Kidney epithelial cell (primary cell): ENCODE measurements at places on chromosomes 4 and X.

DNA sequence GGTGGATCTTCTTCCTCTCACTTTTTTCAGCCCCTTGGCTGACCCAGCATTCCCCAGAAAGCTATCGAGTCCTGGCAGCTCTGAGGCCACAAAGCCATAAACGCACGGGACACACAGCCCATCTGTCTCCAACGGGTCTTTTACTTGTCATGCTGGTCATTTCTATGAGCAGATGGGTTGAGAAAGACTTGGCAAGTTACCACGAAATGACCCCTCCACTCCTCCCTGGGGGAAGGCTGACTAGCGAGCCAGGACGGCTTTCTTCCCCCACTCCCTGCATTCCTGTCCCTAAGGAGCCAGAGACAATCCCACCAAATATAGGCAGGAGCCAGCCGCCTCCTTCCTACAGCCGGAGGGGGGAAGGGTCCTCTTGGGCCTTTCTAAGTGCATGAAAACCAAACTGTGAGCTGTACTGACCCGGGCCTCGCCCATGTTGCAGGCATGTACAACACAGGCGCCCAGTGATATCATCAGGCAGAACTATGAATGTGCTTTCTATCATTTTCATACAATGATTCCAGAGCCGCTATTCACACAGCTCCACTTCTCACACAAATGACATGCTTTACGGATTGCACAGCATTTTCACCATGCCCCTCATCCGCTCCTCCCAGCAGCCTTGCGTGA, 28.6 kb downstream of the AFAP1 start:
- no peak for DNase-seq

DNA sequence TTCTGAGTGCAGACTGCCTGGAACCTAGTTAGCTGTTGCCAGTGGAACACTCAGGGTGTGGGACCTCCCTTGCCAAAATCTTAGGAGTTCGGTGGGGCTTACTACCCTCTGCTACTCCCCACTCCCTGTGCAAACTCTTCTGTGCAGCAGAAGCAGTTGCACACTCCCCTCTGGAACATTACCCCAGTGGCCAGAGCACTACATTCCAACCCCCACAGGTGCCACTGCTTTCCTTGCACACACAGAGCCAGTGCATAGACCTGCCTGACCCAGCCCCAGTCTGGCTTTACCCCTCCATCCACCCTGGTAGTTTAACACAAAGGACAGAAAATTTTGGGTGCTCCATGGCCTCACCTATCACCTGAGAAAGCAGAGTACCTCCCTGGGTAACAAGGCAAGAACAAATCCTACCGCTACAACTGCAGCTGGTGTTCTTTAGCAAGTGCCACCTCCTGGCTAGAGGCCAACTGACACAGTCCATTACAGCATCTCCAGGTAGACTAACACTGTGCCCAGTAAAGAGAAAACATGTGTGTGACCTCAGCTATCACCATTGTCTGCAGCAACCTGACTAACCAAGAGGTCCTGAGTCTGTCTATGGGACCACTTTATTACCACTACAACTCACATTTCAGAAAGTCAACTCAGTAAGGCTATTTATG, 11.5 kb upstream of the RASSF6 start:
- DNase-seq, result no peak

DNA sequence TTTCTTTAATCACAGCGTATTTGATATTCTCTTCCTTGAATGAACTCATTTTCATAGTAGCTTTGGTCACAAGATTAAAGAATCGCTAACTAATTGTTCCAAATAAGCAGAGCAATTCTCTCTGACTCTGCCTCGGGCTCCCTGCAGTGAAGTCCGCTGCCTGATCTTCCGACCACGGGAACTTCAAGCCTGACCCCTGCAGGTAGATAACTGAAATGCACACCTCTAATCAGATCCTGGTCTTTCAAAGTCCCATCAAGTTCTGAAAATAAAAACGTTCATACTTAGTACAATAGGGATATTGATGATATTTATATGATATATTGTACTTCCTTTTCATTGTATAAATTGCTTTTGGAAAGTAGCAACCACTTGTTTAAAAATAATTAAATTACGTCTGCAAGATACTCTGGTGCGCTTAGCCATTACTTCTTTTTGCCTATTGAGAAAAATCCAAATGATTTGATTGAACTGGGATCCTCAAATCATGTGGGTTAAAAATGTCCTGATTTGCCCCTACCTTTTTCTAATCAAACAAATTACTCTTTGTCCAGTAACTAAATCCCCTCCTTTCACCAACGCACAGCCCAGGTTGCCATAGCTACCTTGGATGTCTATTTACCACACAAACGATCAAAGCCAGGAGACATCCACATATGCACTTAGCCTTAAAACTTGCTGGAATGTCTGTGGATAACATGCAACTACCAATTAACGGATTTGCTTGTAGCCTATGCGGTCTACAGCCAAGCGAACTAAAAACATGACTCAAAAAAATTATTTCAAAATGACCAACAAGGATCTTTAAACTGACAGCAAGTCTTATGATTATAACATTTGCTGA, 4.2 kb downstream of the MID1 start:
- no peak for DNase-seq

DNA sequence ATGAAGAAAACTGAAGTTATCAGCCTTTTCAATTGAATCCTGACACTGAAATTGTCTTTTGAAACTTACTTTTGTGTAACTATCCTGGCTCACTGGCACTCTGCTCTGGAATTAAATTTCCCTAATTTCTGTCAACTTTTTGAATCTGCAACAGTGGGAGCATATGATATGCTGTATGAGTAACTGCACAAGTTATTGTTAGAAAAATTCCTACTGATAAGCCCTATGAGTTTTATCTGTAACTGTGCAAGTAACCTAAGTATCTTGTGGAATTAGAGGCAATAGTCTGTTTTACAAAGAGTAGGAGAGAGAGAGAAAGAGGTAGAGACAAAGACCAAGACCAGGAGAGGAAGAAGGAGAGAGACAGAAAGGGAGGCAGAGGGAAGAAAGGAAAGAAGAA, 9.2 kb upstream of the HPGD start:
- no peak for DNase-seq

DNA sequence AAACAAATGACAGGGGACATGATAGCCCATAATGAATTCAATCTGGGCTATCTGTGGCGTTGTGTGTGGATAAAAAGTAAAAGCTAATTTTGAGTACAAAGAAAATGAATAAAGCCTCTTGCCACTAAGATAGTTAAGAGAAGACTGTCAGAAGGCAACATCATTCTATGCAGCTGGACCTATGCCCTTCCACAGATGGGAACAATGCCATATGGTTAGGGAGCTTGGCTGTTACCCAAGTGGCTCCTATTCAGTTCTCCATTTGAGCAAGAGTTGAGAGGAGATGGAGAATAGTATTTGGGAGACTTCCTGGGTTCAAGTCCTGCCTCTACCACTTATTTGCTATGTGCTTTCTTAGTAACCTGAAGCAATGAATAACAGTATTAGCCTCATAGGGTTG, 107.7 kb downstream of the ANXA3 start:
- DNase-seq, result no peak

DNA sequence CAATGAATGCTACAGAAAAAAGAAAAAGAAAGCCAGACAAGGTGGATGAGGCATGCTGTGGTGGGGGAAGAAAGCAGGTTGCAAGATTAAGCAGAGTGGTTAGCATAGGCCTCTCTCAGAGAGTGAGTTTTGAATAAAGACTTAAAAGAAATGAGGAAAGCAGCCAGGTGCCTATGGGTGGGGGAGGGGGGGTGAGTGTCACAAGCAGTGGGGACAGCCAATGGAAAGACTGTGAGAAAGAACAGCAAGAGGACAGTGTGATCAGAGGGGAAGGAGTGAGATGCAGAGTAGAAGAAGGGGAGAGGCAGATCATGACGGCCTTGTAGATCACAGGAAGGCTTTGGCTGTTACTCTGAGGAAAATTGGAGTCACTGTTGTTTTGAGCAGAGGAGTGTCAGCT, 162.5 kb downstream of the SOX3 start:
- no peak for DNase-seq

DNA sequence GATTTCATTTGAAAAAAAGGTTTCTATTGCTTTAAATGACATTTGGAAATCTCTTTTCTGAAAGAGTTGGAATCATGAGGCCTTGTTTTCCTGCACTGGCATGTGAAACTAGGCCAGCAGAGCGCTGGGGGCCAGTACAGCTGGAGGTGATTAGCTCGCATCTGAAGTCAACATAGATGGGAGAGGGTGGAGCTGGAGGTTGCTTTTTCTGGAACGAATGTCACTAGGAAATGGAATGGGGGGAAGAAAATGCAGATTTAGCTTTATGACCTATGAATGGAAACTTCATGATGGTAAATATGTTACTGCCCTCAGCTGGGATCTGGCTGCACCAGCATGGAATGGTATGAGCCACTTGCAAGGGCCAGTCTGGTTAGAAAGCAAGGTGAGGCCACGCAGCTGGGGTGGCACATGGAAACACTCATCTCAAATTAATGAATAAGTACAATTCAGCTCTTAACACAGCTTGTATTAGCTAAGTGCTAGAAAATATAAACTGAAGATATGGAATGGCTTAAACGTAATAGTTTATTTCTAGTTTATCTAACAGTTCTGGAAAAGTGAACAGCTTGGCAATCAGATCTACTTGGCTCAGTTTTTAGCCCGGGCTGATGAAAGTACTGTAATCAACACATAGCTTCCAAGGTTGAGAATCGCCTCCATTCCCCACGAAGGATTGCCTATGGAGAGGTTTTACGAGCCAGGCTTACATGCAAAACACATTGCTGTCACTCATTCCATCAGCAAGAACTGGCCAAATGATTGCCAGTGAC, 32.5 kb downstream of the SLC10A6 start:
- no peak for DNase-seq

DNA sequence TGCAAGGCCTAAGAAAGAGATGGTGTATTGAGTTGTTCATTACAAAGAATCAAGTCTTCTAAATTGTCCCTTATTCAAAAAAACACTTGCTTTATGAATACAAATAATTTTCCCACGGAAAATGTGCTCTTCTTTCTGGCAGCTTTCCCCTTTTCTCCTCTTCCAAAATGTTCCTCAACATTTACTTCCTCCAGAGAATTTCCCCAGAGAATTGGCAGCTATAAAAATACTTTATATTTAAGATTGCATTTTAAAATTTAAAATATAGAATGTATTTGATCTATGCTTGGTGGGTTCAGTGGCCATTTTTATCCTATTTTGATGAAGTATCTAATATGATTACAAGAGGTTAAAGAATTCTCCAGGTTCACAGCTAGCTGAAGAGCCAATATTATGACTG, 521.0 kb downstream of the IQCM start:
- no peak for DNase-seq

GRCh38 chr4:849478-850175, 23.7 kb upstream of the CPLX1 start:
- no peak for DNase-seq

DNA sequence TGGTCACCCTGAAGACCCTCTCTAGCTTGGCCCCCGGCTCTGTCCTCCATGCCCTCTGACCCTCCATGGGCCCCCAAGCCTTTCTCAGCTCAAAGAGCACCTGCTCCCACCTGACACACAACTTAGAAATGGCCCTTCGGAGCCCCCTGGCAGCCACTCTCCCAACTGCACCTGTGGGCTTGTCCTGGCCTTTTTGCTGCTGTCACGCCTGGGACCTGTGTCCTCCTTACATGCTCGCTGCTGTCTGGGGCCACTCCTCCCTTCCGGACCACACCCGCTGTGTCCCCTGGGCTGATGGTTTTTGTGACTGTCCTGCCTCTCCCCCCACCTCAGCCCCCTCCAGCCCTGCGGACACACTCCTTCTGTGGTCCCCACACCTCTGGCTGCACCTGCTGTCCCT, 106.2 kb upstream of the AFAP1 start:
- DNase-seq, result no peak

DNA sequence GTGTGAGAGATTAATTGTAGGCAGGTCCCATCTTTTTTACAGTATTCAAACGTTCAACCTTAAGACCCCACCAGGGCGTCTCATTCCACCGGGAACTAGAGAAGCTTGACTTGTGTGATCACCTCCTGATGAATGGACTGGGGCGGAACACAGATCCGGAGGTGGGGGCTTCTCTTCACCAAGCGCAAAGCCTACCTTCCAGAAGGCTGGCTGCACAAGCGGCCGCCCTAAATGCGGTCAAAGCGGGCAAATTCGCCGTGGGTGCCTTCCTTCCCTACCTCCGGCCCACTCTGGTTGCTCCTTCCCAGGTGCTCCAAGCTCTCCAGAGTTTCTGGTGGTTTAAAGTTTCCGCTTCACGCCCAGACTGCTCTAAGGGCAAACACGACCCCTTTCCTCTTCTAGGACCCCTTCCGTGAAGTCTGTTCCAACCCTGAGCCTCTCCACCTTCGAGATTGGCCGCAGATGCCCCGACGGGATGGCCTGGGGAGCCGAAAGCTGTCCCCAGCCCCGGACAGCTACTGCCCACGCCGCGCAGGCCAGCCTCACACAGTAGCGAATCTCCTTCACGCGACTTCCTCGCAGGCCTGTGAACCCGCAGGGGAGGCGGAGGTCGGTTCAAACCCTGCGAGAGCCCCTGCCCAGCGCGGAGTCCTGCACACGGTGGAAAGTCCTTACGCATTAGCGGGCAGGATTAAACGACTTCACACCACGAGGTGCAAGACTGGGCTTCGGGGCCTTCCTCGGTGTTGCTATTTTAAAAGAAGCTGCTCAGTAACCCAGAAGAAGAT, 1.6 kb upstream of the WWC2 start:
- no peak for DNase-seq

DNA sequence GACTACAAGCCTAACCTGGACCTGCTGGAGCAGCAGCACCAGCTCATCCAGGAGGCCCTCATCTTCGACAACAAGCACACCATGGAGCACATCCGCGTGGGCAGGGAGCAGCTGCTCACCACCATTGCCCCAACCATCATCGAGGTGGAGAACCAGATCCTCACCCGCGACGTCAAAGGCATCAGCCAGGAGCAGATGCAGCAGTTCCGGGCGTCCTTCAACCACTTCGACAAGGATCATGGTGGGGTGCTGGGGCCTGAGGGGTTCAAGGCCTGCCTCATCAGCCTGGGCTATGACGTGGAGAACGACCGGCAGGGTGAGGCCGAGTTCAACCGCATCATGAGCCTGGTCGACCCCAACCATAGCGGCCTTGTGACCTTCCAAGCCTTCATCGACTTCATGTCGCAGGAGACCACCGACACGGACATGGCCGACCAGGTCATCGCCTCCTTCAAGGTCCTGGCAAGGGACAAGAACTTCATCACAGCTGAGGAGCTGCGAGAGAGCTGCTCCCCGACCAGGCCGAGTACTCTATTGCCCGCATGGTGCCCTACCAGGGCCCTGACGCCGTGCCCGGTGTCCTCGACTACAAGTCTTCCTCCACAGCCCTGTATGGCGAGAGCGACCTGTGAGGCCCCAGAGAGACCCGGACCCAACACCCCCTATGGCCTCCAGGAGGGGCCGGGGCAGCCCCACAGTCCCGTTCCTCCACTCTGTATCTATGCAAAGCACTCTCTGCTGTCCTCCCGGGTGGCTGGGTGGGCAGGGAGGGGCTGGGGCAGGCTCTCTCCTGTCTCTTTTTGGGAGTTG, 486.2 kb downstream of the TRAM1L1 start:
- no peak for DNase-seq

- no peak for DNase-seq
Measured at GRCh38 chrX:30702736-30703135, 49.5 kb downstream of the GK start.

- DNase-seq, result no peak
Measured at GRCh38 chr4:80243274-80244018, 23.0 kb upstream of the FGF5 start.
